ENCODE measurements at places on chromosomes 6 and 20.

- no peak for DNase-seq
Observed at GRCh38 chr6:7646394-7646793, 56.4 kb downstream of the SNRNP48 start.

GRCh38 chr20:59320854-59321647 lies 20.6 kb downstream of the EDN3 start:
- DNase-seq, result no peak

- DNase-seq, result no peak
Observed at GRCh38 chr20:61460261-61461052, 208.4 kb downstream of the CDH4 start.

DNA sequence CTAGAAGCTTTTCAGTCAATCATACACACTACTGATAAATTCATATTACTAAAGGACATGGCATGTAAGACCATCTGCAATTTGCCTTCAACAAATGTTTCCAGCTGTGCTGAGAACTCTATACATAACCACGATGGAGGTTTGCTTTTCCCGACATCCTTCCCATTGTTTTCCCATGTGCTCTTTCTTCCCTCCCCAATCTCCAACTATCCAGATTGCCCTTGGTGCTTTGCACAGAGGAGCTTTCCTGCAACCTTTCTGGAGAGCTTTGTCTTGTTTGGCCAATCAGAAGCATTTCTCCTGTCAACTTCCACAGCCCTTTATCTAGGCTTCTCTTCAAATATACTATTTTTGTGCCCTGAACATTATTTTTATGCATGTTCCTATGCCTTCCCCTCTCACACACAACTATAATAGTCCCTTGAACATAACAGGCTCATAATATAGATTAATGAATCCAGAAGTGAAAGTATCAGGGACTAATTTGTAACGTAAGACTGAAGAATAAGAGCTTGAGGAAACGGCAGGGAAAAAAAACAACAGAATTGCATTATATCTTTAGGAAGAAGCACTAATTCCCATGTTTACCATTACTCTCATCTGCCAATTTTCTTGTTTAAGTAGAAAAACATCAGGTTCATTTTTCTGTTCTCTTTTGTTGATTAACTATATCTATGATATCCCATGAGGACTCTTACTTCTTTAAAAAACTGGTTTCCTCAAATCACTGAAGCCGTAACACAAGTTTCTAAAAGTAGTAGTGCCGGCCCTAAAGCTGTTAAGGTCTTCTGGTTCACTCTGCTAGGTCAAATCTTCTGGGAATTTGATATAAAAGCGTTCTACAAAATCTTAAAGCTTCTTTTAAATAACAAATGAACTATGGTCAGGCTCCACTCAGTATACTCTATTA lies 20.1 kb downstream of the SMLR1 start:
- no peak for DNase-seq

DNA sequence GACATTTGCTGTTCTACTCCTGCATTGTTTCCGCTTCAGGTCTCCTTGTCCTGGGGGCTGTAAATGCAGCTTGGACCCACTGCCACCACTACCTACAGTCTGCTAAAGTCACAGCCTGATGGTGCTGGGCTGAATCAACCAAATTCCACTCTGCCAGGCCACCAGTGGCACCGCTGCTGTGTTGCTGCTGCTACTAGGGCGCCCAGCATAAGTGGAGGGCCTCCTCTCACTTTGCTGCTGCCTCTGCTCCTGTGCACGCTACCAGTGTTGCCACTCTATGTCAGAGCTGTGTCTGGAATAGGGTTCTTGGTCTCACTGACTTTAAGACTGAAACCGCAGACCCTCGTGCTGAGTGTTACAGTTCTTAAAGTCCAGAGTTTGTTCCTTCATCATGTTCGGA lies 1.4 kb upstream of the SSR1 start:
- DNase-seq, result no peak

- DNase-seq, result peak; percentile 52
Observed at GRCh38 chr6:19999319-20000191, 162.4 kb downstream of the ID4 start.

DNA sequence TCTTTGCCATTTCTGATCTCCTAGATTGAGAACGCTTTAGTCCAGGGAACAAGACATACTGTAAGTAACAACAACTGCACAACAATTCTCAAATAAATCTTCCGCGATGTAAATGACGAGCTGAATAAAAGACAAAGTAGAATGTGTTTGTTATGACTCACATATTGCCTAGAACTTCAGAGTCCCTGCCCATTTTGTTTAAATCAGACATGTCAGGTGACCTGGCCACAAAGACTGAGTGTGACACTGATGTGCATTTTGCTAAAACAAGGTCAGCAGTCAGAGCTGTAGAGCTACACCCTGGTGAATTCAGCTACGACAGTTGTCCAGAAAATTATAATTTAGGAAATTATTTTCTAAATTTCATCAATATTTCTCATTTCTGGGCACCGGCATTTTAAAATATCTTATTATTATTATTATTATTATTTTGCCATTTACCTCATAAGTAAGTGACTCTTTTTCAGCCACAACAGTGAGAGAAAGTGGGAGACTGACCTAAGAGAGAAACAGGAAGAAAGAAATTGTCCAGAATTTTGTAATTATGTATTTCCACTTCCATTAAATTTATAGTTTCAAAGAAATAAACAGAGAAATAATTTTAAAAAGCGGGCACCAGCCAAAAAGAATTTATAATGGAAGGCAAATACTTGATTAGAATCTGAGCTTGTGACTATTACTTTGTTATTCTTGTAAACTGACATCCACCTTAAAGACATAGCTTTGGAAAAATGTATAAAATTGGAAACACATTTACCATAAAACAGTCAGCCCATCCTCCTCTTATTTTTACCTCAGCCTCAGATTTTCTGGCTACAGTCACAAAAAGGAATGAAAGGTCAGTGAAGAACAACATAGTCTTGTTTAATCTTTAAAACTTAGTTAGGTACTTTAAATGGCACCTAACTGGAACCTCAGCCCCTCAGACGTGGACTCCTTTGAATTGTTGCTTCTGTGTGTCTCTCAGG lies 157.0 kb upstream of the CITED2 start:
- DNase-seq, result peak; percentile 75

GRCh38 chr20:44028003-44028730 lies 113.5 kb downstream of the TOX2 start:
- no peak for DNase-seq

GRCh38 chr20:18702736-18703135 lies 110.8 kb upstream of the SCP2D1 start:
- DNase-seq, result no peak

DNA sequence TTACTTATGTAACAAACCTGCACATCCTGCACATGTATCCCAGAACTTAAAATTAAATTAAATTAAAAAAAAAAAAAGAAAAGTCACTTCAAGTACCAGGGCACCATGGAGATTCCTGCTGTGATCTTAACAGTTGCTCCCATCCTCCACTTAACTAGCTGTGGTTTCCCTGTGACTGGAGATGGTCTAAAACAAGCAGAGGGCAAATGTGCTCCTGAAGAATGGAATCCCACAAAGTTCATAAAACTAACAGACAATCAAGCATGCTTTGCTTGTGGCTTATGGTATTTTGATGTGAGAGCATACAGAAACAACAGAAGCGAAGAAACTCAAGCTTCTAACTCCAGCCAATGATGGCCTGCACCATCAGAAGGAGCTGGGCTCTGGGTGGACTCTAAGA lies 153.6 kb upstream of the KCNK16 start:
- no peak for DNase-seq

DNA sequence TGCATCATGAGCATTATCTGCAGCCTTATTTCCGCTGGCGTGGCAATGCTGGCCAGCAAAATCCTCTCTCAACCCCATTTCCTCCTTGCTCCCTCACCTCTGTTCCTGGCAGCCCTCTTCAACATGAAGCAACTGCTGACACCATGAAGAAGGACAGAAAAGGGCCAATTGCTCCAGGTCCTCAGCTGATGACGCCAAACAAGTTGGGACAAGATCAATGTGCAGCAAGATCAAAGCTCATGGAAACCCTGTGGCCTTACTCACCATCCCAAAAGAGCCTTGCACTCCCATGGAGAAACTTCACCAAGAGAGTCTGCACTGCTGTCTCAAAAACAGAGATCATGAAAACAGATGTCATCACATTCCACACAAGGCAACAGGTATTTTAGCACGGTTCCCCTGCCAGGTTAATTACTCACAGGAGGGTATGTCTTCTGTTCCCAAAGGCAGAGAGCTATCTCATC lies 7.4 kb downstream of the GFOD1 start:
- no peak for DNase-seq
